GM10248 (cell line): ENCODE measurements at places on chromosomes 13 and 19.

DNA sequence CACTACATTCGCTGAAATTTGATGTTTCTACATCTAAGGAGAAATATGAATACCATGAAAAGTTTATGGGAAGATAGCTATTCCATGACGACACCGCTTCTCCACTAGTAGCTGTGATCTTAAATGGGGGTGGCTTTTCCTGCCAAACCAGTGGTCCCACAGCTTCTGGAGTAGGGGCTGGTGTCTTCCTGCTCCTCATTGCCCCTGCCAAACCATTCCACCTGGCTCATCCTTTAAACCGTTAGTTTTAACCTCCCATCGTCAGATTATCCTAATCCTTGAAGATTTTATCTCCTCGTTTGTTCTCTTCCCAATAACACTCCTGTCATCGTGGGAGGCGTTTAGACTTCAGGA, 568 bp upstream of the ZNF230 start:
- DNase-seq, result no peak

DNA sequence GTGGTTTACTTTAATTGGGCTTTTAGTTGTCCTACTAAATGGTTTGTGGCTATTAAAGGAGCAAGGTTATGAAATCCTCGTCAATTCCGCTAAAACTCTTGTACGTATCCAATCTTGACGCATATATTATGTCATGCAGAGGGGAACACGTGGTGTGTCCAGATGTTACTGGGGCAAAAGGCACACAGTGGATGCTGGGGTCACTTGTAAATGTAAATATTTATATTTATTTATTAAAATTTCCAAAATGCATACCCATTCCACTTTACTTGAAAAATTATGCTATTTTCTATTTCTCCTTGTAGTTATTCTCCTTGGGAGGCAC, 36.7 kb upstream of the SLC46A3 start:
- no peak for DNase-seq

GRCh38 chr13:73945382-73945781, 188.8 kb downstream of the KLF12 start:
- no peak for DNase-seq

- DNase-seq, result no peak
Observed at GRCh38 chr13:110157718-110158117, 149.2 kb downstream of the COL4A1 start.

GRCh38 chr13:51647067-51647466, 62.8 kb downstream of the WDFY2 start:
- no peak for DNase-seq

GRCh38 chr13:88086577-88086976, 415.4 kb downstream of the SLITRK5 start:
- no peak for DNase-seq

- no peak for DNase-seq
Observed at GRCh38 chr19:40702337-40703012, 12.0 kb upstream of the NUMBL start.

DNA sequence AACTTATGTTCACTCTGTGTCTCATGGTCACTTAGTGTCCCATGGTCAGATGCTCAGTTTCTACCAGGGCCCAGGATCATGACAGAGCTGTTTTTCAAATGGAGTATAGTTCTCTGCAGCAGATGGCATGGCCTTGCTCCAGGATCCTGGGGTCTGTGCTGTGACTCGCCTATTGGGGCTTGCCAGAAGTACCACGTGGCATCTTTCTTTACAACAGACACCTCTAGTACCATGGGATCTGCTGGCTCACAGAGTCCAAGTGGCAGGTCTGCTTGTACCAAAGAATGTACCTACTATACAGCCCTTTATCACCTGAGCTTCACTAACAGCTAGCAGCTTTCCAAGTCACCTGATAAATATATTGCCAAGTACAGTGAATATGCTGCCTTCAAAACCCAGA, 6.0 kb upstream of the RNF6 start:
- no peak for DNase-seq

GRCh38 chr13:39196965-39197646, 158.8 kb downstream of the NHLRC3 start:
- DNase-seq, result peak; percentile 26

DNA sequence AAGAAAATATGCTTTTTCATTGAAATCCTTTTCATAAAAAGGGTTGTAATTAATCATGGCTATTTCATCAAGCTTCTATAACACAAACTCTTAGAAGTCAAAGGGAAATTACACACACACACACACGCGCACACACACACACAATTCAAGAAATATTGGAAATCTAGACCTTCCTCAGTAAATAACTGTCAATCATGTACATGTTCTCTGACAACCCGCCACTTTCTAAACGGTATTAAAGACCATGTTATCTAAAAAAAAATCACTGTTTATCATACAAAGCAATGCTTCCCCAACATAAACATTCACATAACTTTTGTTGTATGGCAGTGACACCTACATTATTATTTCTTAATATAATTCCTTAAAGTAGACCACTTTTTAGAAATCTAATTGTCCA, 132.2 kb downstream of the EFNB2 start:
- DNase-seq, result no peak

- DNase-seq, result no peak
Observed at GRCh38 chr13:75339635-75340374, 142.2 kb downstream of the TBC1D4 start.

GRCh38 chr13:111790621-111791020, 276.3 kb upstream of the SOX1 start:
- no peak for DNase-seq

GRCh38 chr19:35249146-35249847, 495 bp downstream of the LSR start:
- DNase-seq, result peak; percentile 56

- no peak for DNase-seq
Observed at GRCh38 chr13:87123987-87124784, 547.0 kb upstream of the SLITRK5 start.

DNA sequence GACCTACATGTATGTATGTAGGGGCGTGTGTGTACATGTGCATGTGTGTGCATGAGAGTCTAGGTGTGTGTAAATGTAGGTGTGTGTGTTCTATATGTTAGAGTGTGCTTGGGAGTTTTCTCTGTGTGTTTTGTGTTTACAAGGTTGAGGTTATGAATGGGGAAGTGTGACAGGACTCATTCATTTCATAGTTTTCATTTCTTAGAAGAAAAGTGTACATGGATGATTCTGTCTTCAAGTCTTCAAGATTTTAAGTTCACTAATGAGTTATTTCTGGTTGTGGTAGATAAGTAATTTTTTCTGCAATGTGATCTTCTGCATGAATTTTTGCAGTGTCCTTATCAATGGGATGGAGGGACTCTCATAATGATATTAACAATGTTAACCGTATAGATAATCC, 118.2 kb upstream of the SLC10A2 start:
- no peak for DNase-seq

DNA sequence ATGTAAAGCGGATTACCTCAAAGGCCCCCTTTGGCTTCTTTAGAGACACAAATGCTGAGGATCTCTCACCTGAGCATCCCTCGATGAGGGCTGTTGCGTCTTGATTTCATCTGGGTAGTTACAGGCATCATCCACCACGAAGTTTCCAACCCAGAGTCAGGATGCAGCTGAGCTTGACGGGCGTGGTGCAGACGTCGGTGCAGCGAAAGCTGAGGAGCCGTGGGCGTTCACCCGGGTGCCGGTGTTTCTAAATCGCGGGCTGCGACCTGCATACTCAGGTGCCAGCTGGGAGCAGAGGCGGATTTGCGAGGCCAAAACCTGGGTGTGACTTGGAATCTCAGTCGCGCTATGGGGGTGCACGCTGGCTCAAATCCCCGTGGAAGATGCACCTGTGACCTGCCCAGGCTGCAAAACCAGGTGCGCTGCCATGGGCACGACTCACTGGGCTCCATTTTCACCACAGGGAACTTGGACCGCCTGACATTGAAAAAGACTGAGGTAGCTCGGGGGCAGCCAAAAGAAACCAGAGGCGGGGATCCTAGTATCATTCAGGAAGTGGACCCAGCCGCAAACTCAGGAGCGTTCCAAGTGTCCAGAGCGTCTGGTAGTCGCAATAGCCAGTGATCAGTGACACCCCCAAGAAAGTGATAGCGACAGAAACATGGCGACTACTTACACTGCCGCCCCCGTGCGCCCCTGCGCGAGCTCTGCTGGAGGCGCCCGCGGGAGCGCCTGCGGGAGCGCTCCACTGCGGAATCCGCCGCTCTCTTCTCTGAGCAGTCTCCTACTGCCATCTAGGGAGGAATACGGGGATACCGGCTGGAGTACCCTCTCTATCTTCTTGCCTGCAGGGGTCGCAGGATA, 36.4 kb upstream of the IGFL4 start:
- peak; percentile 58 for DNase-seq

GRCh38 chr13:111291908-111292307, 28.5 kb upstream of the TEX29 start:
- no peak for DNase-seq

DNA sequence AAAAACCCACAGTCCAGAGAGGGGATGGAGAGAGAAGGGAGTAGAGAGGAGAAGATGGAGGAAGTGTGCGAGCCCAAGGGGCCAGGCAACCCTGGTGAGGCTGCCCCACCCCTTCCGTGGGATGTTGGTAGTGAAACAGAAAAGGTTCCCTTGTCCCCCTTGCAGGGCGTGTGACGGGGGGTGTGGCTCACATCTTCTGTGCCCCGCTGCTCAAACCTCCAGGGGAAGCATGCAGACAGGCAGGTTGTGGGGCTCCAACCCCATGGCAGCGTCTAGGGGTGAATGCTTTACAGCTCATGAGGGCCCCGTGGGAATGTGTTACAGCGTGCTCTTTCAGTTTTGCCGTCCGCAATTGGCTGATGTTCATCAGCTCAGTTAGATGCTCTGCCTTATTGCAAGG, 14.7 kb upstream of the EVI5L start:
- no peak for DNase-seq

GRCh38 chr19:44725251-44725650, 23.3 kb upstream of the BCL3 start:
- no peak for DNase-seq

- DNase-seq, result no peak
Observed at GRCh38 chr13:95564733-95565291, 12.3 kb downstream of the CLDN10 start.

GRCh38 chr19:16927883-16928282, 39.1 kb downstream of the F2RL3 start:
- DNase-seq, result no peak

- DNase-seq, result no peak
Observed at GRCh38 chr13:30576528-30576927, 41.2 kb upstream of the USPL1 start.

DNA sequence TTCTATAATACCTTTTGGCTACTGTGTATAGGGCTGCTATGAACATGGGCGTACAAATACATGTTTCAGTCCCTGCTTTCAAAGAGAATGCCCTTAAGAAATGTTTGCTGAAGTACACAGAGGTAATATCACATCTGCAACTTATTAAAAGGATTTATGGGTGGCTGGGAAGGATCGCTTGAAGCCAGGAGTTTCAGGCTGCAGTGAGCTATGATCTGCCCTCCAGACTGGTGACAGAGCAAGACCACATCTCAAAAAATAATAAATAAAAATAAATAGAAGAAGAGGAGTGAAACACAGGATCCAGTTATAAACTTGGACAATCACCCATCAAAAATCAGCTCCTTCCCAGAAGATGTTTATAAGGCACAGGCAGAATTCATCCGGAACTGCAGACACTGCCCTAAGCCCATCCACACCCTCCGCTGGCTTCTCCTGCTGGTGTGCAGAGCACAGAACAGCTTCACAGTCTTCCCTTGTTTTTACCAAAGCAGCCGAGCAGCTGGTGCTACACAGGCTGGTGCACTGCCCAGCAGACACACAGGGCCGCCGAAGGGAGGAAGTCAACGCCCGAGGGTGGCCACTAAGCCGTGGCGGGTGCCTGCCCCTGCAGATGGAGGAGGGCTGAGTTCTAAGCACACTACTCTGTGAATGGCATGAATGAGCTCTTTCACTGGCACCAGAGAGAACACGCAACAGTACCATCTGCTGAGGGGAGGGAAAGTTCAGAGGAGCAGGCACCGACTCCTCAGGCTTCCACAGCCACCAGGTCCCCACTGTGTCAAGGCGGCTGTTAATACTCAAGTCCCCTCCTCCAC, 44.0 kb downstream of the BRD4 start:
- DNase-seq, result no peak

DNA sequence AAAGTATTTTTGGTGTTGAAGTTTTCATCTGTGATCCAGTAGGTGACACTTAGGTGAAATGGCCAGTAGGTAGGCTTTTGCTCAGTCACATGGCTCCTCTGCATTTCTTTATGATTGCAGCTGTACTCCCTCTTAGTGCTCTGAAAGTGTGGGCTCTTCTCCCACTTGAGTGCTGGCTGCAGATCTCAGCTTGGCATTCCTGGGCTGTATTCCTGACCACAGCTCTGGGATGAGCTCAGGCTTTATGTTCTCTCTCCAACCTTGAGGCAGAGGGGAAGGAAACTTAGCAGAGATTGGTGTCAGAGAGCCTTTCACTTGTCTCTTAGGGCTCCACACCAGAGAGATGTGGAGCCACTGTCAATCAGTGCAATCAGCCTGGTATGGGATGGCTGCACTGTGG, 254.3 kb downstream of the NDFIP2 start:
- DNase-seq, result no peak

DNA sequence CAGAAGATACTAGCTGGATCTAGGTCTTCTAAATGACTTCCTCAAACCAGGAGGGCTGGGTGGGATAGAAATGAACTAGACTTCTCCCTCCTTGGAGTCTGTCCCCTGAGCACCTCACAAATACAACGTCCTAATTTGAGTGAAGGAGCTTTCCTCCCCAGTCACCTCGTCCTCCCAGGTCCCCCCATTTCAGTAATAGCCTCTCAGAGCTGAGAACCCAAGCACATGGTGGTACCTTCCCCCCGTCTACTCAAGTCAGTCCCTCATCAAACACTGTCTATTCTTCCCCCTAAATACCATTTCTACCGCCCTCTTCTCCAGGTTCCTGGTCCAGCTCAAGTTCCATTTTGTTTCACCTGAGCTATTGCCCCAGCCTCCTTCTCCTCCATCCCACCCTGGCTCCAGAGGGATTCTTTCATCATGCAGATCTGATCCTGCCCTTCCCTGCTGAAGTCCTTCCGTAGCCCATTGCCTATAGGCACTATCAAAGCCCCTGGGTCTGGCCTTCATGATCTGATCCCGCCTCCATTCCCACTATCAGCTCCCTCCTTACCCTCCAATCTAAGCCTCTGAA, 5.3 kb upstream of the PRKCG start:
- DNase-seq, result no peak
